ENCODE measurements at places on chromosomes 3 and 15.

- DNase-seq: no peak
Measured at GRCh38 chr3:160661660-160662059, 15.3 kb upstream of the ARL14 start.

- DNase-seq: no peak
Measured at GRCh38 chr3:54433846-54434245, 311.5 kb downstream of the CACNA2D3 start.

GRCh38 chr3:77489216-77489615 lies 449.3 kb downstream of the ROBO2 start:
- no peak for DNase-seq

GRCh38 chr3:175057401-175057800 lies 198.3 kb downstream of the NAALADL2 start:
- no peak for DNase-seq

DNA sequence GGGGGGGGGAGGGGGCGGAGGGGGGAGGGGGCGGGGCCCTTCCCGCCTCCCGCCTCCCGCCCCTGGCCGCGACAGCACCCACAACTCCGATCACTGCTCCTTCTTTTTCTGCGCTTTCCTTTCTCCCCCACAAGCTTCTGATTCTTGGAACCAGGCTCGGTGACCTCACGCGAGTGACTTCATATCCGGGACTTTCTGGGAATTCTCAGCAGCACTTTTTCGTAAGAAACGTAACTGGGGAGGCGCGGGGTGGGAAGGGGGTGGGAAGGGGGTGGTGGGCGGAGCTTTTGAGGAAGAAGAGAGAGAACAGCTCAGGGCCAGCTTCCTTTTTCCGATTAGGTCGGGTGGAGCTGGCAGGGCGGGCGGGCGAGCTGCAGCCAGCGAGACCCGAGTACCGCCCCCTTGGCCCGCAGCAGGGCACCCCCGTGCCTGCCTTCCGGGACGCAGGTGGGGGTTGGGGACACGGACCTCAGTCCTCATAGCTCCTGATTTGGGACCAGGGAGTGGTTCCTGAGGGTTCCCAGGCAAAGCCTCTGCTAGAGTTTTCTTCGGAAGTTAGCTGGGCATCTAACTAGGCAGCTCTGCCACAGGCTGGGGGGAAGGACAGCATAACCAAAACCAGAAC lies 14.6 kb downstream of the XIRP1 start:
- DNase-seq: peak; percentile 43

DNA sequence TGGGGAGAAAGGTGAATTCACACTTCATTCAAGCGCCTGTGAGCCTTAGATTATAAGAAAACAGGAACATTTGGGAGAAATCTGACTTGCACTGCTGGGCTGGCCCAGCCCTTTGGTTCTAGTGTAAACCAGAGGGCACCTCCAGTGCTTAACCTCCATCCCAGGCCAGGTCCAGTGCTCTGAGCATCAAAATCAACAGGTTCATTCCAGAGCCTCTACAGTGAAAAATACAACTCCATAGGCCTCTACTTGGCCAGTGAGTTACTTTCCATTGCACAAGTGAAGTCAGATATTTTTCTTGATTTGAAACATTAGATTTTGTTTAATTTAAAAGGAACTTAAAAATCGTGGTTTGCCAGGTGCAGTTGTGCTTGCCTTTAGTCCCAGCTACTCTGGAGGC lies 3.0 kb downstream of the SNUPN start:
- no peak for DNase-seq

DNA sequence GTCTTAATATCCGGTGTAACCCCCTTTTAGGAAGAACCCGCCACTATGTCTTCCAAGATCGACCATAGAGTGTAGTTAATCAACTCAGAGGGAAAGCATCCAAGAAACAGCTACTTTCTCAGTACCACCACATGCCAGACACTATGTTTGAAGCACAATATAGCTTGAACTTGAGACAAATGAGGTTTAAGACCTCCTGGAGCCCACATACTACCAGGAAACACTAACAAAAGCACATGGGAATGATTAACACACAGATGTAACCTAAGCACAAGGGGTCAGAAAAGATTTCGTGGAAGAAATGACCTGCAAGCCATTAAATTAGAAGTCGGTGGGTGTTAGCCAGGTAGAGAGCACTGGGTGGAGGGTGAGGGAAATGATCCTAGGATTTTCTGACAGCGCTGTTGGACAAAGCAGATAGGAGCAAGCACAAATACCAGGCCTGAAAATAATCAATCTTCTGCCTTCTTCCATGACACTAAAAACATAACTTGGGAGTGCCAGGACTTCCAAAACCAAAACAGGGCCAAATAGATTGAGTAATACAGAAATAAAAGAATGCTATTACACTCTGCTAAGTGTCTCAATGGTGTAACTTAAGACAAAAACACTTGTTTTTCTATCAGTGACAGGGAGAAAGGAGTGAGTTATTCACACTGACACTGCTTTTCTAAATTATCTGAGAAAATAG lies 213.7 kb downstream of the FOXP1 start:
- no peak for DNase-seq

DNA sequence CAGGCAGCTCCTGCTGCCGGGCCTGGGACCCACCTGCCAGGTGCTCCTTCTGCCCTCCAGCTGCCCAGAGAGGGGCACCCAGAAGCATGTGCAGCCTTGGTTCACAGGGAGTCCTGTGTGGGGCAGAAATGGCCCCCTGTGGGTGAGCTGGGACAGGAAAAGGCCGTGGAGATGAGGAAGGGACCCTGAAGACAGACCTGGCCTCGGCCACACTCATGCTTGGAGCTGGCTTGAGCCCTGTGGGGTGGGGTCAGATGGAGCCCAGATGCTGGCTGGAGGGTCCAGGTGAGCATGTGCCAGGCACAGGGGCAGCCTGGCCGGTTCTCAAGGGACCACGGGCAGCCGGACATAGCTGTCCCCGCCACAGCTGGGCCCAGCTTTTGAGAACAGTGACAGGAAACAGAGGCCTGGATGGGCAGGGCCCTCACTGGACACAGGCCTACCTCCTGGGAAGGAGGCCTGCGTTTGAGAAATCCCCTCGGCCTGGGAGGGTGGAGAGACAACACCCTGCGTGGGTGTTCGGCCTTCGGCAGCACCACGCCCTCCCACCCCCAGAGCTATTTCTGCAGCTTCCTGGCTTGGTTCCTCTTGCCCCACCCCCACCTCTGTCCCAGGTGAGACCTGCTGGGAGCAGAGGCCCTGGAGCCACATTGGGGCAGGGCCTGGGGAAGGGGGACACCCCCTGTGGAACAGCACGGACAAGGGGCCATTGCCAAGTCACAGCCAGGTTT lies 132.6 kb upstream of the MEF2A start:
- DNase-seq: no peak

DNA sequence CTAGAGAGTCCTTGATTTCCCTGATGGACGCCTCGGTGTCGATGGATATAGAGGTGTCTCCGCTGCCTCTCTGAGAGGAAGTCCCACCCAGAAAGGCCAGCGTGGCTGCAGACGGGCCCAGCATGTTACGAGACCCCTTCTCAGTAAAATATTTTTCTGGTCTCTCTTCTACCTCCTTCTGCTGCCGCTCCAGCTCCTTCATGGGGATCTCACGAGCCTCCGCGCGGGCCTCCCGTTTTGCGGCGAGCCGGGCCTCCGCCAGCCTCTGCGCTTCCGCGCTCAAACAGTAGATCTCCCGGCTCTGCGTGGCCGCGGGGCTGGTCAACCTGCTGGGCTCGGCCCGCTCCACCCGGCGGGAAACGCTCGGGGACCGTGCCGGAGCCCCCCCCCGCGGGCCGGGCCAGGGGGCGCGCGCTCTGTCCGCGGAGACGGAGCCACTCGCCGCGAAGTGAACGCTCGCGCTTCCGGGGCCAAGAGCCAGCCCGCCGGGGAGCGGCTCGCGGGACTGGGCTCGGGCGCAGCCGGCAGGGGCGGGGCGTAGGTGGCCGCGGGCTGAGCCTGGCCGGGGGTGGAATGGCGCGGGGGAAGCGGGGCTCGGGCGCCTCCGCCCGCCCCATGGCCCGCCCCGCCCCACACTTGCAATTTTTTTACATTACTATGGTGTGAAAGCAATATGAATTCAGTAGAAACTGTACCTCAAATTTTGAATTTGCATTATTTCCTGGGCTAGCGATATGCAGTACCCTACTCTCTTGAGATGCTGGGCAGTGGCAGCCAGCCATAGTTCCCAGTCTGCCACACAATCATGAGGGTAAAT lies 10.2 kb upstream of the KCNMB3 start:
- peak; percentile 50 for DNase-seq

DNA sequence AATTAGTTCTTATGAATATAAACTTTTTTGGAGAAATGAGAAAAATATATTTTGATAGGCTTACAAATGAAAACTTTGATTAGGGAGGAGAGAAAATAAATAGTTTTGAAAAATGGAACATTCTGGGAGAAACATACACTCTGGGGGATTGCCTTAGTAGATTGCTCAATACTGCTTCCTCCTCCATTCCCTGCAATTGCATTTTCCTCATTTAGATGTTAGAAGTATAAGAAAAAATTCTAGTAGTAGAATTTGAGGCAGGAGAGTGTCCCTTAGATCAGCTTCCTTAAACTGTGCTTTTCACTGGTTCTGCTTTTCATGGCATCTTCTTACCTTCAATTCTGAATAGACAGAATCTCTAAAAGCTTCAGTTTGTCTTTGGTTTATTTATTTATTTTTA lies 46.2 kb upstream of the CTDSPL2 start:
- DNase-seq: no peak

- DNase-seq: no peak
Measured at GRCh38 chr15:96246057-96246456, 84.4 kb upstream of the NR2F2 start.

DNA sequence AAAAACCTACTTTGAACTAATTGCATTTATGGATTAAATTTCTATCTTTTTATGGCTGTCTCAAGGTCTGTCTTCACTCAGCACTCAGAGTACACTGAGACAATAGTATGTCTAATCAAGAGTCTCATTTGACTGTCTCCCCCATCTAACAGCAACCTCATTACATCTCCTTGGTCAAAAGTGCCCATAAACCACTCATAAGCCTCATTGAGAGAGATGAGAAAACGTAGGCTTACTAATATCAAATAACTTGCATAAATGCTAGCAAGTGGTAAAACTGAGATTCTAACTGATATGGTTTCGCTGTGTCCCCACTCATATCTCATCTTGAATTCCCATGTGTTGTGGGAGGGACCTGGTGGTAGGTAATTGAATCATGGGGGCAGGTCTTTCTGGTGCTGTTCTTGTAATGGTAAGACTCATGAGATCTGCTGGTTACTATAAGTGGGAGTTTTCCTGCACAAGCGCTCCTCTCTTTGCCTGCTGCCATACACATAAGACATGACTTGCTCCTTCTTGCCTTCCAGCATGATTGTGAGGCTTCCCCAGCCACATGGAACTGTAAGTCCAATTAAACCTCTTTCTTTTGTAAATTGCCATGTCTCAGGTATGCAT lies 113.9 kb downstream of the TFDP2 start:
- no peak for DNase-seq

DNA sequence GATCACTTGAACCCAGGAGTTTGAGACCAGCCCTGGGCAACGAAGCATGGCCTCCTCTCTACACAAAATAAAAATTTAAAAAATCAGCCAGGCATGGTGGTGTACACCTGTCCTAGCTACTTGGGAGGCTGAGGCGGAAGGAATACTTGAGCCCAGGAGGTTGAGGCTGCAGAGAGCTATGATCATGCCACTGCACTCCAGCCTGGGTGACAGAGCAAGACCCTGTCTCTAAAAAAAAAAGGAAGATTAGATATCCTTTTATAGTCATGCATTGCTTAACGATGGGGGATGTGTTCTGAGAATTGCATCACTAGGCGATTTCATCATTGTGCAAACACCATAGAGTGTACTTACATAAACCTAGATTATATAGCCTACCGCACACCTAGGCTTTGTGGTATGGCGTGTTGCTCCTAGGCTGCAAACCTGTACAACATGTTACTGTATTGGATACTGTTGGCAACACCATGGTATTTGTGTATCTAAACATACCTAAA lies 12.6 kb downstream of the ALAS1 start:
- DNase-seq: no peak

GRCh38 chr3:96267577-96267976 lies 546.8 kb upstream of the EPHA6 start:
- DNase-seq: no peak

GRCh38 chr3:15572138-15572537 lies 29.2 kb downstream of the HACL1 start:
- DNase-seq: no peak

- no peak for DNase-seq
Measured at GRCh38 chr3:71831599-71831998, 46.7 kb upstream of the PROK2 start.
